CD4-positive, alpha-beta T cell (primary cell): ENCODE measurements at places on chromosomes 7 and 10. TPM values are rescaled to one million over a fixed set of nuclear protein-coding genes. Genes with fewer than 3 reads are reported as not detected.

The CHST12 gene
- total RNA-seq: 6.6 TPM

The OPALIN gene
- total RNA-seq: not detected

The PLXDC2 gene
- total RNA-seq: 0.61 TPM

The HOXA2 gene
- not detected for total RNA-seq

The TBATA gene
- total RNA-seq: not detected

The CHAT gene
- not detected for total RNA-seq

The ZNF398 gene
- total RNA-seq: 15.0 TPM

The UPK3B gene
- 2.6 TPM for total RNA-seq
